Stimulated activated CD4-positive, alpha-beta T cell treated with anti-CD3 and anti-CD28 coated beads, Interleukin-2, amount 100 ng/mL, for 4 hours (primary cell): ENCODE measurements at places on chromosomes 5 and 9.

DNA sequence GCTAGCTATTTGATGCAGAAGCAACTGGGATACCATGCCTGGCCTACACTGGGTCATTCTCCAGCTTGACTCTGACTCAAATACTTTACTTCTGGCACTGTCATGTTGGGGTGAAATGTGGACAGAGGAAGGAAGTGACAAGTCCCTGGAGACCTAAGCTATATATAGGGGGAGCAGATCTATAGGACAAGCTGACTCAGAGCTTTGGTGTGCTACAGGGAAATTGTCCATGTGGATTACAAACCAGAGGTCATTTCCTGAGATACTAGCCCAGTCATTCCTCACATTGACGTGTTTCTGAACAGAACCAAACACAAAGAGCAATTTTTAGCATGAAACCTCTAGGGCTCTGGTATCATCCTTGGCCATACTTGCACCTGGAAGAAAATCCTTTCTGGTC, 531.6 kb upstream of the CLINT1 start:
- no peak for DNase-seq

GRCh38 chr5:147965715-147966114, 59.4 kb upstream of the C5orf46 start:
- DNase-seq, result no peak

DNA sequence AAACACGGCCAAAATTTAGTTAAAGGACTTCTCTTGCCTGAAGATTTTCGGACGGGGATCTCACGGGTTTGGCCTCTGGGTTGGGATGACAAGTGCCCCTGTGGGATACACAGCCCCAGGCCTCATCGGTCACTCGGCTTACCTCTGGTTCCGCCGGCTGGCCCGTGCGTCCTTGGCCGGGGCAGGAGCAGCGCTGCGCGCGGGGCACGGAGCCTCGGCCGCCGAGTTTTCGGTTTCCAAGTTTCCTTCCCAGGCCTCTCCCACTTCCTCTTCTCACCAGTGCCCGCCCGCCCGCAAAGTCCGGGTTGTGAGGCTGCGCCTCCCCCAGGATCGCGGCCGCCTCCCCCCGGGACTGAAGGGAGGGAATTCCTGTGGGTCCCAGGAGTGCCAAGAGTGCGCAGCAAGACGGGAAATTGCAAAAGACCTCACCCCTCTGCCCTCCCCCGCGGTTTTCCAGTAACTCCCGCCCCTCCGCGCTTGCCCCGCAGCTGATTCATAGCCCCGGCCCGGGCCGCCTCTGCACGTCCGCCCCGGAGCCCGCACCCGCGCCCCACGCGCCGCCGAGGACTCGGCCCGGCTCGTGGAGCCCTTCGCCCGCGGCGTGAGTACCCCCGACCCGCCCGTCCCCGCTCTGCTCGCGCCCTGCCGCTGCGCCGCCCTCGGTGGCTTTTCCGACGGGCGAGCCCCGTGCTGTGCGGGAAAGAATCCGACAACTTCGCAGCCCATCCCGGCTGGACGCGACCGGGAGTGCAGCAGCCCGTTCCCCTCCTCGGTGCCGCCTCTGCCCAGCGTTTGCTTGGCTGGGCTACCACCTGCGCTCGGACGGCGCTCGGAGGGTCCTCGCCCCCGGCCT, at the start of gene OSMR:
TSS of gene OSMR (plus strand) at position 487 of the 853 bp plus-strand sequence. CDS start 23,033 bp downstream, outside the sequence.
- no peak for DNase-seq

DNA sequence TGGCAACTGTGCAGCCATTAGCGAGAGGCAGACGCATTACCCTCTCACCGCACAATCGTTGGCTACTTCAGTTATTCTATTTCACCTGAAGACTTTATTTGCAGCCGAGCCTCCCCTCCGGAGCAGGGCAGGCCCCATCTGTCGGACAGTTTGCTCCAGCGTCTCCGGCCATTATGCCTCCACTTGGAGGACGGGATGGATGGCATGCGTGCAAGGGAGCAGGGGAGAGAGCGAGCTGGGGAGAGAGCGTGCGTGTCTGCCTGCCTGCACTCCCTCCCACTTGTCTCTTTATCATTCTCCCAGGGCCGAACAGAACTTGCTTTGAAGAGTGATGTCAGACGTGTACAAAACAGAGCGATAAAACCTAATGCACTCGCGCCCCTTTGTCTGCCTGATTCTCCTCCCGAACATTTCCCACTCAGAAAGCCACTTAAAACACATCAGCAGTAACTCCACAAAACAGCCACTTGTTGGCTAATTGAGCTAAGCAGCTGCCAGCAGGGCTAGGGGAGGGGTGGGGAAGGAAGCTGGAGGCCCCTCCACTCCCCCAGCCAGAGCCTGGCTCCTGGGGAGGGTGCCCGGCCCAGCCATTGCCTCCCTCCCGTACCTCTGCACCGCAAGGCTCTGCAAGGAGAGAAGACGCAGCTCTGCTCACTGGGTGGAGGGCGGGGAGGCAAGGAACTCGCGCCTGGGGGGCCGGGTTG, 43.4 kb upstream of the FUBP3 start:
- no peak for DNase-seq

DNA sequence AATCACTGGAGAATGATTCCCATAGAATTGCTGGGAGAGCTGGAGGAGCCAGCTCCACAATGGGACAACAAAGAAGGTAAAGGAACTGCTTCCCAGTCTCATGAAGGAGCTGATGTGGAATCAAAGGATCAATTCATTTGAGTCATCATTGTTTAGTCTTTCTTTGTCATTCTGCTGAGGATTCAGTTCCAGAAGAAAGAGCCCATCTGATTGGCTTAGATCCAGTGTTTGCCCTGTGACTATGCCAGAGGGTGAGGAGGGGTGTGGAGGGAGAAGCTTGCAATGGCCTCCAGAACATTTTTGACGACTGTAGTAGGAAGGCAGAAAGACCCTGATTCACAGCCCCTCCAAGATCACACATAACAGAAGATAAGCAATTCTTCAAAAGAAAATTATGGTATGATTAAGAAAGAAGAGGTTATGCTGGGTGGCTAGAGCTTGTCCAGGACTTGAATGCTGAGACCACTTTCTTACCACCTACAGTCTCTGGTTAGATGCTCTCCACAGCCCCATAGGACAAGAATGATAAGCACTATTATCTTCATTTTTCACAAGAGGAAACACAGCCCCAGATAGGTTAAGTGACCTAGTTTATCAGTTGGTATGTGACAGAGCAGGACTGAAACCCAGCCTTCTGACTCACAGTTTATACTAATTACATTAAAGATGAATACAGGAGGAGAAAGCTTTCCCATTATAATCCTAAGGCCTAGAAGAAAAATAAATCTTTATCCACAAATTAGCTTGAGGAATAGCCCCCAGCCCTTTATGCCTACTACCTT, 363.1 kb downstream of the PRELID2 start:
- no peak for DNase-seq

GRCh38 chr9:33349743-33350142, 52.6 kb downstream of the AQP7 start:
- DNase-seq, result no peak

GRCh38 chr9:130303613-130304055, 38.1 kb downstream of the HMCN2 start:
- no peak for DNase-seq

- DNase-seq, result no peak
Observed at GRCh38 chr5:178489271-178489976, 100.8 kb downstream of the COL23A1 start.

- DNase-seq, result no peak
Observed at GRCh38 chr5:109750463-109750862, 60.7 kb downstream of the MAN2A1 start.
